ENCODE measurements at places on chromosomes 3 and 15.

DNA sequence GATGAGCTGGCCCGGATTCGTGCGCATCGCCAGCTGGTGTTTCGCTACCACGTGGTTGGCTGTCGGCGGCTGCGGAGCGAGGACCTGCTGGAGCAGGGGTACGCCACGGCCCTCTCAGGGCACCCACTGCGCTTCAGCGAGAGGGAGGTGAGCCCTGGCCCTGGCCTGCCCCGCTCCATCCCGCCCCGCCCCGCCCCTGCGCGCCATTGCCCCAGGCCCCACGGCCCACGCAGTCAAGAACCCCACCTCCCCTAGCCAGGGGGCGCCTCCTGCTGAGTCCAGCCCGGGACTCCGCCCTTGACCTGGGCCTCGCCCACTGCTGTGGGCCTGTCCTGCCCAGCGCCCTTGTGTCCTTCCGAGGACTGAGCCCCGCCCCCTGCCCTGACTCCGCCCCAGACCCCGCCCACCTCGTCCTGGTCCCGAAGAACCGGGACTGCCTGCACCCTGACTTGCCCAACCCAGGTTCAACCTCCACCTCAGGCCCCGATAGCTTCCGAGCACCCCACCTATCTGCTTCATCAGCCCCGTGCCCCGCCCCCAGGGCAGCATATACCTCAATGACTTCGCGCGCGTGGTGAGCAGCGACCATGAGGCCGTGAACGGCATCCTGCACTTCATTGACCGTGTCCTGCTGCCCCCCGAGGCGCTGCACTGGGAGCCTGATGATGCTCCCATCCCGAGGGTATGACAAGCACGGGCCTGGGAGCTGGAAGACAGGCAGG is 14.8 kb downstream of the NT5DC2 start:
- DNase-seq: no peak

DNA sequence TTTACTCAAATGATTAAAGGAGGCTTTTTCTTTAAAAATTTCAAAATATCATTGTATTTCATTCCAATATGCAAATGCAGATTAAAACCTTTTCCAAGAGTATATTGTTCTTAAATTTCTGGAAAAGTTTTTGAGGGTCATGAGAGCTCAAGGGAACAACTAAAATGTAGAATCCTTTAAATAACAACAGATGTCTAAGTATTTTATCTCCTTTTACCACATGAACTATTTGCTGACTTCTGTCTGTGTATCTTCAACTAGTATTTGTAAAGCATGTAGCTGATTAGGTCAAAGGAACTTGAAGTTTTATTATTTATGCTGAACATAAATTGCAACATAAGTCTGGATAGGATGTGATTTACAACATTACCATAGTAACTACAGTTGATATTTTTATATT is 402.6 kb downstream of the CNTN6 start:
- DNase-seq: no peak

GRCh38 chr15:45102226-45102625 is 11.7 kb downstream of the DUOX2 start:
- DNase-seq: no peak

DNA sequence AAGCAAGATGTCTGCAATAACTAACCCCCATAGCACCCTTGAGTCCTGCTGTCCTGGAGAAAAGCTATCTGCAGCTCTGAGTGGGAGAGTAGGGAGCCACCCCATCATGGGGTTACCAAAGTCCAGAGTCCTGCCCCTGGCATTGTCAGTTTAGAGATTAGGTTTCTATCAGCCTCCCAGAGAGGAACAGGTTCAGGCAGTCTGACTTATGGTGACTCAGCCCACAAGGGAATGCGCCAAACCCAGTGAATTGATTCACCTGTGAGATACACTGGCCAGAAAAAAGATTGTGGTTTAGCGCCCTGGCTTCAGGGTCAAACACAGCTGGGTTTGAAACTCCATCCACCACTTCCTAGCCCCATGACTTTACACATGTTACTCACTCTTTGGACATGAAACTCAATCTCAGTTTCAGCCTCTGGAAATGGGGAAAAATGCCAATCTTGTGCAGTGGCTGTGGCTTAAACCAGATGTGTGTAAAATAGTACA is 263.6 kb upstream of the HES1 start:
- DNase-seq: no peak

- DNase-seq: no peak
Measured at GRCh38 chr3:152382312-152383135, 113.8 kb downstream of the MBNL1 start.

DNA sequence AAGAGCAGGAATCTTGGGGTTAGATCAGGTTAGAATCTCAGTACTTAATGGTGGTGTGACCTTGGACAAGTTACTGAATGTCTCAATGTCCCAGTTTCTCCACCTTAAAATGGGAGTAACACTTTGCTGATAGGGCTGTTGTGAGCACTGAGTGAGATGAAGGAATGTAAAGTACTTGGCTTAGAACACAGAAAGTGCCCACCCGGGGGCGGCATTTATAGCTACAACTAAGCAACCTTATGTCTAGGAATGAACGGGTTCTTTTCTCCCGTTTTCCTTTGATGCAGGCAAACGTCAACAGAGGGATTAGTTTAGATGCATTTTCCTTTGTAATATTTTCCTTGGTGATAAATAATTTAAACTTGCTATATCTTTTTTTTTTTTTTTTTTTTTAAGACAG is 176.6 kb downstream of the USP13 start:
- DNase-seq: no peak

DNA sequence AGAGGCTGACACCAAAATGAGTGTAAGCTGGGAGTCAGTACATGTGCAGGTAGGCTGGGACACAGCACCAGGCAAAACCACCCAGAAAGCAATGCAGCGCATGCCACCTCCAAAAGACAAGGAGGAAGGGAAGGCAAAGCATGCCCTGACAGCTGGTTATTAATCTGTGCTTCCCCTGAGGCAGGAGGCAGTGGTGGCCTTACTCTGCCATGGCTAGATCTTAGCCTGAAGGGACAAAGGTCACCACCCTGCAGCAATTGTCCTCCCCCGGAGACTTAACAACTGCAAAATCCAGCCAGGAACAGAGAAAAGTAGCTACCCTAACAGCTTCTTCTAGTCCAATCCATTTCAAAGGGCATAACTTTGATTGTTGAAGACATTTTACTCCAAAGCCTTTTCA is 73.7 kb downstream of the PLD1 start:
- no peak for DNase-seq

DNA sequence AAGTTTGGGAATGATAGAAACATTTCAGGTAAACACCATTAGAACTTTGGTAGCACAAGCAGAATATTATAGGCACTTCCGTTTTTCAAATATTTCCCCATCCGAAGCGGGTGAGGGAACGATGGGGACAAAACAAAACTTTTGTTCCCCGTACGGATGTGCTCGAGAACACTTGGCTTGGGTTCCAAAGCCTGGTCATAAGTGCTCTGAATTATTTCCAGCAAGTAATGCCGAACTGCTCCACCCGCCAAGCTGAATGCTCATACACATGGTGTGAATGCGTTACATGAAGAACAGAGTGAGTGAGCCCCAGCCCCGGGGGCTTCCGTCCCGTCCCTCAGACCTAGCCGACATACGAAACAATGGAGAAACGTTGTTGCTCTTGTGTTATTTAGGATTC is 438.2 kb upstream of the ARRDC4 start:
- no peak for DNase-seq

- DNase-seq: no peak
Measured at GRCh38 chr3:30098243-30098642, 508.2 kb upstream of the TGFBR2 start.

- DNase-seq: no peak
Measured at GRCh38 chr15:76274226-76274625, 37.0 kb downstream of the ETFA start.

DNA sequence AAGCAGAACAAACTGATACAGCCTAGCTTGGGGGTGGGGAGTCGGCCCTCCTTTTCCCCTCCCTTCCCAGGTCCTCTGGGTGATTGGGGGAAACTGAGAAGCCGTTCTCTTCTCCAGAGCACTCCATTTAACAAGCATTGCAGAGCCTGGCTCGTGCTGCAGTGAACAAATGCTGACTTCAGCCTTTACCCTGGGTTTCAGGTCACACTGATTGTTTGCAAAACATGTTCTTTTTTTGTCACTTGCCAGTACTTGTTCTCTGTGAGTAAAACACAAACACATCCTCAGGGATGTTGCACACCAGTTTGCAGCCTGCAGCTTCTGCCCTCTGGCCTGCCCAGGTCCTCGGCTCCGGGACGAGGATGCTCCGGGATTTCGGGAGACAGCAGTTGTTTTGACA is 132.8 kb downstream of the PGPEP1L start:
- DNase-seq: no peak

DNA sequence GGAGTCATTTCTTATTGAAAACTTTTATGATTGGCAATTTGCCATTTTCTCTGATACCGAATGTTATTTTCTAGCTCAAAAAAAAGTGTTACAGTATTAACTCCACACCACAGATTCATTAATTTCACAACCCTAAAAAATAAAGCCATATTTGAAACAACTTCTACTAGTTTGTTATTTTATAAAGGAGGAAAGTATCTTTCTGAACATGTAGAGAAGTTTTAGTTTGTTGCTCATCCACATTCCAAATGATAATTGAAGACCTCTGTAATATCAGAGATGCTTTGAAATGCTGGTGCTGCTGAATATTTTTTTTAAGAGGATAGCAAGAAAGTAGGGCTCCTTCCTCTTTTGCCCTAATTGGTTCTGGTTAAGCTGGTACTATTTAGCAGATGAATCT is 1.9 kb downstream of the VGLL3 start:
- no peak for DNase-seq

GRCh38 chr15:68081869-68082505 is 27.9 kb downstream of the PIAS1 start:
- no peak for DNase-seq

DNA sequence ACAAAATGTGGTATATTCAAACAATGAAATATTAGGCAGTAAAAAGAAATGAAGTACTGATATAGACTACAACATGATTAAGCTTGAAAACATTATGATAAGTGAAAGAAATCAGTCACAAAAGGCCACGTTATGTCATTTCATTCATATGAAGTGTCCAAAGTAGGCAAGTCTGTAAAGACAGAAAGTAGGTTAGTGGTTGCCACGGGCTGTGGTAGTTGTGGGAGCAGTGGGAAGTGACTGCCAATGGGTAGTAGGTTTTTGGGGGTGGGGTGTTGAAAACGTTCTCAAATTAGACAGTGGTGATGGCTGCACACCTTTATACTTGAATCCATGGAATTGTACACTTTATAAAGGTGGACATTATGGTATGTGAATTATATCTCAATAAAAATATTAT is 12.1 kb downstream of the GALNT15 start:
- DNase-seq: no peak

DNA sequence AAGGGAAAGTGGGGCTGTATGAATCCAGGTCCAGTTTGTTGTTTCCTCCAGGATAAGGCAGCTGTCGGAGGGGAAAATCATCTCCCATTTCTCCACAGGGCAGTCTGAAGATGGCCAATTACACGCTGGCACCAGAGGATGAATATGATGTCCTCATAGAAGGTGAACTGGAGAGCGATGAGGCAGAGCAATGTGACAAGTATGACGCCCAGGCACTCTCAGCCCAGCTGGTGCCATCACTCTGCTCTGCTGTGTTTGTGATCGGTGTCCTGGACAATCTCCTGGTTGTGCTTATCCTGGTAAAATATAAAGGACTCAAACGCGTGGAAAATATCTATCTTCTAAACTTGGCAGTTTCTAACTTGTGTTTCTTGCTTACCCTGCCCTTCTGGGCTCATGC is 911 bp downstream of the CCRL2 start:
- no peak for DNase-seq

- no peak for DNase-seq
Measured at GRCh38 chr3:62882676-62883200, 7.5 kb upstream of the CADPS start.

DNA sequence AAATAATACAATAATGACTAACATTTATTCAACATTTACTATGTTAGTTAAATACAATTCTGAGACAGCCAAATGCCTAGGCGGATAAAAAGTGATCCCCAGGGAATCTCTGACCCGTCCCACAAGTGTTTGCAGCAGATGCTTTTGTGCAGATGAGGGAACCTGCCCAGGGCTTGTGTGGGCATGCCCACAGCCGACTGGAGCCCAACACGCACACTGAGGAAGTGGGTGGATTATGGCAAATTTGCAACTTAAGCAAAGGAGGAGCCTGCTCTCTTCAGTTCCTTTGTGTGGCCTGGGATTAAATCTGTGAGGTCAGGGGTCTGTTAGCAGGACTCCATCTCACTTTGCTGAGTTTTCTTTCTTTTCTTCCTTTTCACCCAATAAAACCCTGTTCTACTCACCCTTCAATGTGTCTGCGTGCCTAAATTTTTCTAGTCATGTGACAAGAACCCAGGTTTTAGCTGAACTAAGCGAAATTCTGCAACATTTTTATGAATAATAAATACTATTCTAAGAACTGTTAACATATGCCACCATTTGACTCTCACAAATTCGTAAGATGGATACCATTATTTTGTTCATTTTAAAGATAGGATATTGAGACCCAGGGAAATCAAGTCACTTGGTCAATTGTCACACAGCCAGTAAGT is 13.9 kb upstream of the RTP1 start:
- DNase-seq: no peak

DNA sequence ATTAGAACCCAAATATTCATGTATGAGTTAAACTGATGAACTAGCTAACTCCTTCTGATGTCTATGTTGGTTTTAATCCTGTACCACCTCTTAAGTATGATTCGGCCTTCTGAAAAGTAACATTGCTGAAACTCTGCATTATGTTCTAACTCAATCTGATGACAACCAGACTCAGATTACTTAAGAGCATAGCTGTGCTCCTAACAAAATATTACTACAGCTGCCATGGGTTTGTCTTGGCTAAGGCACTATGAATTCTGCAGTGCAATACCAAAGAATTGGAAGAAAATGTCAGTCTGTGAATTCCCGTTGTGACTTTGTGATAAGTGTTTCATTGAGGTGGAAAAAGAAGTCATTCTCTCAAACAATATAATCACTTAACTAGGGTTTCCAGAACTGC is 224.4 kb downstream of the ZMAT3 start:
- no peak for DNase-seq

GRCh38 chr15:38255690-38256089 is 3.1 kb downstream of the SPRED1 start:
- no peak for DNase-seq

- no peak for DNase-seq
Measured at GRCh38 chr15:80599359-80599758, 95.8 kb upstream of the ABHD17C start.

- no peak for DNase-seq
Measured at GRCh38 chr3:8458711-8459110, 42.9 kb upstream of the LMCD1 start.

- DNase-seq: no peak
Measured at GRCh38 chr3:194766845-194767244, 81.2 kb downstream of the FAM43A start.

DNA sequence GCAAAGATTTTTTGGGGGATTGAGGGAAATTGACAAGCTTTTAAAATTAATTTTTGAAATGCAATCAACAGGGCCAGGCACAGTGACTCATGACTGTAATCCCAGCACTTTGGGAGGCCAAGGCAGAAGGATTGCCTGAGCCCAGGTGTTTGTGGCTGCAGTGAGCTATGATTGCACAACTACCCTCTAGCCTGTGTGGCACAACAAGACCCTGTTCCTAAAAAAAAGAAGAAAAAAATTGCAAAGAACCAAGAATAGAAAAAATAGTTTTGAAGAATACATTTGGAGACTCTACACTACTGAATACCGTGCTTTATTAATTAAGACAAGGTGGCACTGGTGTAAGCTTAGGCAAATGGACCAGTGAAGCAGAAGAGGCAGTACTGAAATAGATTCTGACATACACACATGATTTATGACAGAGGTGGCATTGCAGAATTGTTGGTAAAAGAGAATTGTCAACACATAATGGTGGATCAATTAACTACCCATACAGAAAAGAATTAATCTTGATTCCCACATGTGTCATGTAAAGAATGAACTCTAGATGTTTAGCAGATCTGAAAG is 443.3 kb upstream of the ATP11B start:
- DNase-seq: no peak
